ENCODE measurements at places on chromosomes 11 and 22. TPM values are rescaled to one million over a fixed set of nuclear protein-coding genes. Genes with fewer than 3 reads are reported as not detected.

The PRR5 gene
- 9.2 TPM for total RNA-seq

- no peak for DNase-seq
- H3K36me3 ChIP-seq = peaks cover 23% of the 10 kb centered on the region
- H3K4me1 ChIP-seq = no peaks in the 10 kb centered on the region
These were observed 137.9 kb downstream of the CTTN start for GRCh38 chr11:70536051-70536877.

The CARD18 gene
- total RNA-seq = not detected

GRCh38 chr11:692824-693414 lies 2.1 kb downstream of the DEAF1 start:
- peaks cover 37% of the 10 kb centered on the region for H3K4me1 ChIP-seq
- peak overlapping the region; percentile 84 for H3K4me3 ChIP-seq
- H3K27ac ChIP-seq = peak overlapping the region; percentile 77
- no peak for DNase-seq
- peaks cover 10% of the 10 kb centered on the region for H3K36me3 ChIP-seq
- H3K27me3 ChIP-seq = peaks cover 3% of the 10 kb centered on the region

- H3K27me3 ChIP-seq = peaks cover 2% of the 10 kb centered on the region
- H3K27ac ChIP-seq = peak overlapping the region; percentile 93
- peaks cover 60% of the 10 kb centered on the region for H3K4me1 ChIP-seq
- H3K4me3 ChIP-seq = peak overlapping the region; percentile 45
- peaks cover 17% of the 10 kb centered on the region for H3K36me3 ChIP-seq
These were observed 199.2 kb upstream of the CTSC start for GRCh38 chr11:88536616-88537265.

- H3K4me1 ChIP-seq = peaks cover 34% of the 10 kb centered on the region
- DNase-seq = peak; percentile 12
- H3K27me3 ChIP-seq = no peaks in the 10 kb centered on the region
- H3K27ac ChIP-seq = peak overlapping the region; percentile 72
- peaks cover 13% of the 10 kb centered on the region for H3K36me3 ChIP-seq
These were observed 6.9 kb downstream of the SMPD1 start for GRCh38 chr11:6397156-6397555.

Data from HFFc6 (cell line).